Activated CD4-positive, alpha-beta T cell treated with anti-CD3 and anti-CD28 coated beads for 4 hours (primary cell): ENCODE measurements at places on chromosomes 11 and 22.

- peak; percentile 11 for DNase-seq
Measured at GRCh38 chr22:35023692-35024363, 42.1 kb upstream of the ISX start.

DNA sequence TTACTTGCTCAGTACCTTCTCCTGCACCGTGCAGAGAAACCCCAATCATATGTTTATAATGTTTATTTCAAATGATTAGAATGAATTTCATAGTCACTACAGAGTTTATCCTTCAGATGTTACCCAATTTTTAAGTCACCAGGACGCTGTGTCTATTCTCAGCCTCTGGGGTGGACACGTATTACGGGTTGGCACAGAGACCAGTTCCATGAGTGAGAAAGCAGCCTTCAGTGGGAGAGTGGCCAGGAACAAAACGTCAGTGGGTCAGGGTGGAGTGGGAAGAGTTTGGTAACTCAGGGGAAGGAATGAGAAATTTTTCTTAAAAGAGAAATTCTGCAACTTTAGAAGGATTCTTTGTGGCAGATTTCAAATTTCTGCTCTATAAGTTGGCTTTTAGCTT is 77.1 kb upstream of the MTMR2 start:
- DNase-seq: no peak

DNA sequence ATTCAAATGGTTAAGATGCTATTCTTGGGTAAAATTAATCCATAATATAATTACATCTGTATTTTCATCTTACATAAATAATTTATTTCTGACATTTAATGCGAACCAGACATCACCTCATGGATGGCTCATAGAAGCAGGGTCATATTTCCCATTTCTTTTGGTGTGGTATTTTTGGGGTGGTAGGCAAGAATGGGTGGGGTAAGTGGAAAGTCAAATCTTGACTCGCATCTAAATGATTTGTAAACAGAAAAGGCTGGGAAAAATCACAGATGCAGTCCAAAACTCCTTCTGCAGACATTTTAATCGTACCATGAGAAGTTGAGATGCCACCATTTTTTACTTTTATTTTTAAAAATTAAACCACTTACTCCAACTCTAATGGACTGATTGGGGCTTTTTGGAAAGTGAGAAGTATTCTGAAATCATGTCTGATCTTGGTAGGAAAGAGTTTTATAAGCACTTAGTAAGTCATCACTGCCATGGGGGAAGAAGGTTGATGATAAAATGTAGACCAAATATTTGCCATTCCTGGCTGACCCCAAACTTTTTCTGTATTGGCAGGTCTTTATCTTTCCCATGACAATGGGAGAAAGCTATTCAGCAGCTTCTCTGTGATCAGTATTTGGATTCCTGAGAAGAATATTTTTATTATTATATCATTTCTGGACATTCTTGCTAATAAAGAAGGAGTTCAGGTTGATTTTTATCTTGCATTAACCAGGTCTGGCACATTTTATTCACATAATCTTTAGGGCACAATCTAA is 47.2 kb upstream of the BLID start:
- DNase-seq: no peak

GRCh38 chr22:24758164-24758799 is 16.2 kb downstream of the PIWIL3 start:
- peak; percentile 50 for DNase-seq

- no peak for DNase-seq
Measured at GRCh38 chr11:128757886-128758612, 64.2 kb downstream of the FLI1 start.

DNA sequence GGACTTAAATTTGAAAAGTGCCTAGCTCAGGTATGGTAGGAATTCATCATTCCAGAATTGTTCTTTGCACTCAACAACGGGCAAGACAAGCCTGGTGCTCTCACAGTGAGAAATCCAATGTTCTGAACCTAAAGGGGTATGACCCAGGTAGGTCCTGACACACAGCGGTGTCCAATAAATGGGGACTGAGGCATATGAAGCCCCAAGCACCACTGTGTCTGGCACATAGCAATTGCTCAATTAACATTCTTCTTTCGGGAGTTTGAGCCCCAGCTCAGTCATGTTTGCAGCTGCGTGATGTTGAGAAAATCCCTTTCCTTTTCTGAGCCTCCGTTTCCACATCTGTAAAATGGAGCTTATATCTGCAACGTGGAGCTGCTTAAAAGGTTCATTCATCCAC is 535.8 kb downstream of the MIAT start:
- DNase-seq: no peak

DNA sequence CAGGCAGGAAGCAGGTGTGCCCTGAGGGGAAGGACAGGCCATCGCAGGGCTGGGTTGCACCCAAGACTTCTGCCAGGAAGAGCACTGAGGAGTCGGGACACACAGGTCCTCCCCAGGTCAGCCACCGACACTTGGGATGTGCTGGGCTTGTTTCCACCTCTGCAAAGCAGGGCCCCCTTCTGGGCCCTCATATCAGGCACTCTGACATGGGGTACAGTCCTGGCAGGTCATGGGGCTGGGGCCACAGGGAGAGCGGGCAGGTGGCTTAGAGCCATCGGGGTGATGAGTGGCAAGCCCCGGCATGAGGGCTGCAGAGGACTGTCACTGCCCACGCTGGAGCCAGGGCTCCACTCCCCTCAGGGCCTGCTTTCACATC is 7.9 kb upstream of the ADORA2A start:
- no peak for DNase-seq

- DNase-seq: no peak
Measured at GRCh38 chr11:102806296-102806695, 8.3 kb upstream of the MMP1 start.

GRCh38 chr11:32434356-32435151 is 785 bp downstream of the WT1 start:
- no peak for DNase-seq

DNA sequence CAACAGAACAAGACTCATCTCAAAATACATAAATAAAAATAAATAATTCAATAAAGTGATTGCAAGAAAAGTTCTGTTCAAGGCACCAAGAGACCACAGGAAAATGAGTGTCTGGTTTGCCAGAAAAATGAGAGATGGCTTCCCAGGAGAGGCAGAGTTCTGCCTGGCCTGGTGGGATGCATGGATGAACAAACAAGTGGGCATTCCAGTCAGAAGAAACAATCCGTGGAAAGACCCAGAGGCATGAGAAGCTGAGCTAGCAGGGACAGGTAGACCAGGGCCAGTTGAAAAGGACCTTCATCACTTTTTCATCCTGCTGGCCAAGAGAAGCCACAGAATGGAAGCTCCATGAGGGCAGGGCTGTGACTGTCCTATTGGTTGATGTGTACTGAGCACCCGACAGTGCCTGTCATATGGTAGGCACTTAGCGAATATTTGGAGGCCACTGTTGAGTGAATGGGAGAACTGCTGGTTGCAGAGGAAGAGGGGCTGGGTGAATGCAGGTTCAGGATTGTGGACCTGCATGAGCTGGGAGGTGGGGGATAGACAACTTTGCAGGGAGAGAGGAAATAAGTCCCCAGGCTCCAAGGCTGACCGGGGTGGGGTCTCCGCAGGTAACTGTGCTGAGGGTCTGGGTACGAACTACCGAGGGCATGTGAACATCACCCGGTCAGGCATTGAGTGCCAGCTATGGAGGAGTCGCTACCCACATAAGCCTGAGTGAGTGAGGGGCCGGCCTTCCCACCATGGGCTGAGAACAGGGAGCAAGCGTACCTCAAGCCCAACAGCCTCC is 3.7 kb downstream of the F2 start:
- no peak for DNase-seq

GRCh38 chr22:39135092-39135896 is 17.2 kb downstream of the CBX7 start:
- DNase-seq: peak; percentile 40

- DNase-seq: no peak
Measured at GRCh38 chr22:23530766-23531282, 49.3 kb downstream of the IGLL1 start.

DNA sequence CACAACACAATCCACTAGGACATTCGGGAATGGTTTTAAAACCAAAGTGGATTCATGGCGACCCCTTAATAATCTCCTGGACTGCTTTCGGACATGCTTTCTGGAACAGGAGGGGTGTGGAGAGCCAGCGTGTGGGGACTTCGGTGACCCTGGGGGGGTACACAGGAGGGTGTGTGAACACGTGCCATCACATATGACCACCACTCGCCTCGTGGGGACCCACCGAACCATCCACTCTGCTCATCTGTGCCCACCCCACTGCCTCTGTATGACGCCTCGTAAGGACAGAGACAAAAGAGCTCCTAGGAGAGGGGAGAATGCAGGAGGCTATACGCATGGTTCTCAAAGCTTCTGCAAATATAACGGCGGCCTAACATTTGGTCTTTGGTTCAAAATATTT is 8.9 kb downstream of the LTO1 start:
- DNase-seq: no peak

DNA sequence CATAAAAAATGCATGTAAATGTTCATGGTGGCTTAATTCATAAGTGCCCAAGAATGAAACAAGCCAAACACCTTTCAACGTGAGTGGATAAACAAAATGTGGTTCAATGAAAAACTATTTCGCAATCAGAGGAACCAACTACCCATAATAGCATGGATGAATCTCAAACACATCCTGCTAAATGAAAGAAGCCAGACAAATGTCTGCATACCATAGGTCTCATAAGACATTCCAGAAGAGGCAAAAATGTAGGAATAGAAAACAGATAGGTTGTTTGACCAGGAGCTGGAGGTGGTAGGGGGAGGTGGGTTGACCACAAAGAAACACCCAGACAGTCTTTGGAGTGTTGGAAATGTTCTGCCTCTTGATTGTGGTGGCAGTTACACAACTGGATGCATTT is 13.2 kb upstream of the OSBPL5 start:
- DNase-seq: no peak

GRCh38 chr11:6968816-6969215 is 42.6 kb downstream of the ZNF215 start:
- DNase-seq: no peak

DNA sequence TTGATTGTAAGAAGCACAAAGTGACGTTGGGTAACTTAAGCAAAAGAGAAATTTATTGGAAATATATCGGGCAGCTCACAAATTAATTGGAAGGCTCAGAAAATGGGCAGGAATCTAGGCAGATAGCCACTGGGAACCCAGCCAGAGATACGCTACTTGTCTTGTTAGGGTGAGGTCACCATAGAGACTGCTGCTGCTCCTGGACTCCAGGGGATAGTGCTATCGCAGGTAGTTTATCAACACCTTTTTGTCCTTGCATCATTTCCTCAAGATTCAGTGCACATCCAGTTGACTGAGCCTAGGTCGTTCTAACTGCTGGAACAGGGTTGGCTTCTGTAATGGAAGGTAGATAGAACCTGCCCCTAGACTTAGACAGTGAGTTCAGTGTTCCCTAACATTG is 19.6 kb downstream of the AMOTL1 start:
- DNase-seq: no peak

GRCh38 chr11:35302398-35302797 is 117.0 kb downstream of the SLC1A2 start:
- DNase-seq: no peak

- DNase-seq: peak; percentile 12
Measured at GRCh38 chr11:102047305-102047924, at the start of gene CFAP300. TSS of gene CFAP300 (plus strand) at chr11:102047437. CDS start at chr11:102047471, 34 bp downstream.
